ENCODE measurements at places on chromosomes 1 and 21.

- no peak for DNase-seq
These were observed 22.4 kb downstream of the NOS1AP start for GRCh38 chr1:162091681-162092524.

GRCh38 chr21:34881839-34882371 is 167.2 kb downstream of the RUNX1 start:
- DNase-seq = peak; percentile 95

- DNase-seq = no peak
These were observed 33.2 kb downstream of the ATP5PF start for GRCh38 chr21:25701529-25701928.

DNA sequence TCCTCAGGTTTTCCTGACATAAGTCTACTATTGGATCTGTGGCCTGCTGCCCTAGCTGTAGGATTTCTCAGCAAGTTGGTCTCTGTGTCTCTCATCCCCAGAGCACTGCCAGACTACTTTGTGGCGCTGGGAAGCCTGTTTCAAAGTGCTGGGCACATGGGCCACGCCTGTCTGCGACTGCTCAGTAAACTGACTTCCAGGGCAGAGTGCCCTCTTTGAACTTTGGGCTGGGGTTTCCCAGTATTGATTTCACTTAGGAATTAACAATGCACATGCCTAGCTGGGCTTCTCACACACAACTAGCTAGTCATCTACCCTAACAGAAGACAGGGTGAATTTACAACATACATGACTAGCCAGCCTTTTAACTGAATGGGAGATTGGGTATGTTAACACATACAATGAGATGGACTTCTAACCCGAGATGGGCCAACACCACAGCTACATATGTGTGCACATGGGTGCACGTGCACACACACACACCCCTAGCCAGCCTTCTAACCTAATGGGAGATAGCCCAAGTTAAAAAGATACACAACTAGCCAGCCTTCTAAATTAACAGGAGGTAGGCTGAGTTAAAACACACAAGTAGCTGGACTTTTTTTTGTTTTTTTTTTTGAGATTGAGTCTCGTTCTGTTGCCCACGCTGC is 6.9 kb upstream of the TRIM17 start:
- DNase-seq = no peak

DNA sequence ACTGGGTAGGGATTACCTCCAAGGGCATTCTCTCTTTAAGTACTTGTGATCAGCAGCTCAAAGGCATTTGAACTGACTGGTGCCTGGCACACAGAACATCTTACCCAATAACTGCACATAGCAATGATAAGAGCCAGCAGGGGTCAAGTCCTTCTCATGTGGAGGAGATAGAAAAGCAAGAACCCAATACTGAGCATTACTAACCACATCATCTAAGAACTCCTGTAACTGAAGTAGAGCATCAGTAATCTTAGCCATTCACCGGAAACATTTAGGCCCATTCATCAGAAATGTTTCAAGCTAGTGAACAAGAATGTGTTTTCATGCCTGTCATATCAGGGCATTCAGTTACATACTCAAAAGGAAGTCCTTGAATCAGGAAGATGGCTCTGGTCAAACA is 33.6 kb upstream of the THEM4 start:
- no peak for DNase-seq

DNA sequence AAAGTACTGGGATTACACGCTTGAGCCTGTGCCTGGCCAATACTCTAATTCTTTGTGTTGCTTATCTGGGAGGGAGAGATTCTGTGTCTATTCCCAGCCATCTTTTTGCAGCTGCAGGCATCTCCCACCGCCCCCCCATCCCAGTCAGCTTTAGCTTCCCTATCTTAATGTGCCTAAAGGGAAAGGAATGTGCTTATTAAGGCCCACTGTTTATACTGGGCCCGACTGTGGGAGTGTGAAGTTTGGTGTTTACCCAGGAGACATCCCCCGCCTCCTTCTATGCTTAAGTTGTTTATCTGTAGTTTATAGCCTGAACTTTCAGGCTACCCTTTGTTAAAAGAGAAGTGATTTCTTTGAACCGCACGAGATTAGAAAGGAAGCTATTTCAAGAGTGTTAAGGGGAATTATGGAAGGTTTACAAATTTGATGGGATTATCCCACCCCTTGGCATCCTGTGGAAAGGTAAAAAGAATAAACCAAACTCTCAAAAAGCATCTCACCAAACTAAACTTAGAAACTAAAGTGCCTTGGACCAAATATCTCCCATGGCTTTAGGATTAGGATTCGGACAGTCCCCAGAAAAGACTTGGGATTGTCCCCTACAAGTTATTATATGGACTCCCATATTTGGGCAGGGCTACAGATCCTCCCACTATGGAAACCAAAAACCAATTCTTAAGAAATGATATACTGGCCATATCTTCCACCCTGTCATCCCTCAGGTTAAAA is 25.5 kb upstream of the ZNF496 start:
- DNase-seq = peak; percentile 71

DNA sequence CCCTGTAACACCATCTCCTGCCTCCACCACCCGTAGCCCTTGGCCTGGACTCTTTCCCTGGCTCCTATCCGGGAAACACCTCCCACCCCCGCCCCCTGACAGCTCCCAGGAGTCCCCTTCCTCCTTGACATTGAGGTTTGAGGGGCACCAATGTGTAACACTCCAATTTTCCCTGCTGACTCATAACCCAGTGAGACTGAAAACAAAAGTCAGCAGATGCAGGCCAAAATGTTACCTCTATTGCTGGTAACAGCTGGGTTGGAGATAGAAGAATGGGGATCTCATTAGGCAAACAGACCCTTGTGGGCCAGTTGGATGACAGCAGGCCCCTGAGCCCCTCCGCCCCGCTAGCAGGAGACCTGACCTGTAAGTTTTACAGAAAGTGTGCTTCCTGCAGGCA is 237.2 kb downstream of the KAZN start:
- DNase-seq = no peak

DNA sequence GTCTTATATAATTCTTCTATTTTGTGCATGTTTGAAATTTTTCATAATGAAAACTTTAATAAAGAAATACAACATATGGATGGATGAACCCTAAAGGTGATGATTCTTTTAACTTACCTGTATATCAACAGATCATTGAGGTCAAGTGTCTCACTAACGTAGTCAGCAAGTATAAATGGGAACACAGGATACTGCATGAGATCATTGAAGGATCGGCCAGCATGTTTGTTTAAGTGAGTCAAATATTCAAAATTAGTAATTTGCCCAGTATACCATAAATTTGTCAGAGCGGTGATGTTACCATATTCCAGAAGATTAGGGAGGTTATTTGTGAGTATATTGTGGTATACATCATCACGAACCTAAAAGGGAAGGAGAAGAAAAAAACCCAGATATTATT is 71.0 kb upstream of the GNG4 start:
- peak; percentile 69 for DNase-seq

DNA sequence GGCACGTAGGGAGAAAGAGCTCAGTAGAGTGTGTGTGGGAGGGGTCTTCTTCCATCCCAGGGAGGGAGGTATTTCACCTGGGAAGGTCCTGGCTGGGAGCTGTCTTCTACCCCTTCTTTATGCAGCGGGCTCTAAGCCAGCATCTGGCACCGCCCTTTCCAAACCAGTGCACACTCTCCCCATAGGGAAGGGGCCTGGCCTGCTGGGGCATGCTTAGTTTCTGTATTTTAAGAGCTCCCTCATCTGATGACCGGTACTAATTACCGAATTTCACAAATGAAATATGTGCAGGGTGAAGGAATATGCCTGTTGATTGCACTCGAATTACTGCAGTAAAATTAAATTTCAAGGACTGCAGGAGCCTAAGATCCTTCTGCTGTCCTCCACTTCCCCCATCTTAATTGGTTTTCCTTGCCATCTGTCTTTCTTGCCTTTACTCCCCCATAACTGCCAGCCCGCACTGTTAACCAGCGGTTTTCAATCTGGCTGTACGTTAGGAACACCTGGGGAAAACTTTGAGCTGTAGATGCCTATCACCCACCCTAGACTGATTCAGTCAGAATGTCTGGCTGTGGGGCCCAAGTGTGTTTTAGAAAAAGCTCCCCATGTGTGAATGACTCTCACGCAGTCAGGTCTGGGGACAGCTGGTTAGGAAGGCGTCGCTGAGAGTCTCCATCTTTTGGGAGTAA is 20.1 kb downstream of the GALNT2 start:
- DNase-seq = no peak

DNA sequence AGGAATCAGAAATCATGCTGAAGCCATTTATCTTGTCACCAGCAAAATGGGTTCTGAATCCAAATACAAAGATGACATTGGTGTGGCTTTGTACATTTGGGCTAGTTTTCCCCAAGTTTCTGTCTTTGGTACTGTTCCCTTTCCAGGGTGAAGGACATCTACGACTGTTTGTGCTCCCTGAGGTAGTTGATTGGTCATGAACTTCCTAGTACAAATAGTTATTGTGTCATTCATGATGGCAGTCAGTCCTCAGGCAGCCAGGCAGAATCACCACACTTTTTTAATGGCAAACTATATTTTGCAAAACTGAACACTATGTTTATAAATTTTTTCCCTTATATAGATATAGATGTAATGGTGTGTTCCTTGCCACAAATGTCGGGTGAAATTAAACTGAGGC is 46.0 kb downstream of the CEP350 start:
- no peak for DNase-seq

- DNase-seq = no peak
These were observed 3.6 kb downstream of the ERG start for GRCh38 chr21:38494703-38495102.

DNA sequence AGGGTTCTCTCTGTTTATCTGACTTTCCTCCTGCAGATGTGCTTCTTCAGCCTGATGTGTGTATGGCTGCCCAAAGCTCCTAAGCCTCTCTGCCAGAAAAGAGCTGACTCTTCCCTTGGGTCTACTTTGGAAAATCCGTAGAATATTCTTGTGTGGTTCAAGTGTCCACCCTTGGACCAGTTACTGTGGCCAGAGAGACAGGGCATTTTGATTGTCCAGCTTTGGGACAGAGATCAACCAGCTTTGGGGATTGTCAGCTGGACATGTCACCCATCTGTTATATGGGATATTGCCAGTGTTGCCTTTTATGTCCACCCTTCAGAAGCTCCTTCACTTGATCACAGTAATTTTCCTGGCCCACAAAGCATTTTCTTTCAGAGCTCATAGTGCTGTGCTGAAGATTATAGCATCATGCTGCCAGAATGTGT is 126.2 kb upstream of the L1TD1 start:
- DNase-seq = no peak

DNA sequence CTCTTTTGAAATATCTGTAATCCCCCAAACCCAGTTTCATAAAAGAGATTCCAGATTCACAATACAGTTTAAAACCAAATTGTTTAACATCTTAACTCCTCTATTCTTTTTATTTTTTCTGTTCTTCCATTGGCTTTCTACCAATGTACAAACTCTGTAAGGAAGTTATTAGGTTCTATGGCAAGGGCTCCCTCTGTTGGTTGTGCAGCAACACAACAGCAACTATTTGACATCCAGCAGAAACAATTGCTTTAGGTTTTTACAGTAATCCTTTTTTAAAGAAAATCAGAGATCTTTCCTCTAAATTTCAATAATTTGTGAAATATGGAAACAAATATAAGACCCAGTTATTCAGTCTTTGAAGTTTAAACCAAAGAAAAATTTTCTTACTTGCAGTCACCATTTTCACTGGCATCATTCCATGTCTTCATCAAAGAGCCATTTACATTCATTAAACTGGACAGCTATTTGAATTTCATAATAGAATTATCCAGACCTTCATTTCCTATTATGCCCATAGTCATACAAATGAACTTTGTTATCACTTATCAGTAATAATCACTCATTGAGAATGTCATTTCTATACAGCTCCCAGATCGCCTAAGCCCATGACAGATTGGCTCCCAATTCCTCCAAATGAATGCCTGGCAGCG is 46.5 kb upstream of the RNF11 start:
- DNase-seq = peak; percentile 68

GRCh38 chr1:213049232-213049631 is 1.8 kb upstream of the RPS6KC1 start:
- DNase-seq = no peak

GRCh38 chr1:9784508-9785133 is 39.1 kb downstream of the CLSTN1 start:
- DNase-seq = peak; percentile 43

DNA sequence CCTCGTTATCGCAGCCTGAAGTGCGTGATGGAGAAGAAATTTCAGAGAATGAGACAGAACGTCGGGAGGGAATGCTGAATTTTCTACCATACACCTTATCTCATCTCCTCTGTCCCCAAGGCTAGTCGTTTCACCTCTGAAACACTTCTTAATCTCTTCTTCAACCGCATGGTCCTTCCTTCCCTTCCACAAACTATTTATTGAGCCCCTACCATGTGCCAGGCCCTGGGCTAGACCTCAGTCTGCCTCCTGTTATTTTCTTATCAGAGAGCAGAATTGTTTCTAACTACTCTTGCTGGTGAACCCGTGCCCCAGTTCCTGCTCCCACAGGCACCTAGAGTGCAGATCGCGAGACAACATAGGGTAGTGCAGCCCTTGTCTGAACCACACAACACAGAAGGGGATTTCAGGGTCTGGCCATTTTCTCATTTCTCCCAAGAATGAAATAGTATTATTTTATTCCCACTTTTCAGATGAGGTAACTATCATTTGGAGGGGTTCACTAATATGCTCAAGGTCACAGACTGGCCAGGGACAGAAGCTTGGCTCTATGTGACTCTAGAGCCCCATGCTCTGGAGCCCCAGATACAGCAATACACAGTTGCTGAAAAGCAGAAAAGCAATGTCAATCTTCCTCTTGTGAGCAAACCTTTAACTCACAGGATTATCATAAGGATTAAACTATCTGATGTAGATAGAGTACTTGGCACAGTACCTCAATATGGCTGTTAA is 598 bp upstream of the ADIPOR1 start:
- no peak for DNase-seq

DNA sequence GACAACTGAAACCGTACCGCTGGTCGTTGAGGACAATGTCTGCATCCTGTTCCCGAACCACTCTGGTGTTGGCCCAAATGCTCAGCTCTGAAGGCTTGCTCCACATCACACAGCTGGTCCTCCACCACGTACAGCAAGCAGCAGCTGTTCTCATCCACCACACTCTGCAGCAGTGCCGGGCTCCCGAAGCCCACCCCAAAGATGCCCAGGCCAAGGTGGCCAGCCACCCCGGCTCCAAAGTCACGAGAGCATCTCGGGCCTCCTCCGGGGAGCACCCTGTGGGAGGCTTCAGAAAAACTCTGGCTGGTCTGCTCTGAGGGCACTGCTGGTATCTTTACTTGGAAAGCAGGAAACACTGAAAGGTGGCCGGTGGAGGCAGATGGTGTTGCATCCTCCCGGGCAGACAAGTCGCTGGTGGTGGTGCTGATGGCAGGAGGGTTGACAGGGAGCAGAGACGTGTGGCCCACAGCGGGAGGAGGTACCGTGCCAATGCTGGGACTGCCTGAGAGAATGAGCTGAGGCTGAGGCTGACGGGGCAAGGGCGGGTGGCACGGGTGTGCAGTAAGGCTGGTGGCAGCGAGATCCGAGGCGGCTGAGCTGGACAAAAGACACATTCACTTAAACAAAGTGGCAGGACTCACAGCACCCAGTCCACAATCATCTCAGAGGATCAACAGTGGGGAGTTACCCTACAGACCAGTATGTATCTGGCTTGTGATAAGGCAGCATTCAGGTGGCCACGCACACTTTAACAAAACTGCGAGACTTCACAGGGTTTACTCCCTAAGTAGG is 6.5 kb upstream of the CCDC27 start:
- DNase-seq = no peak

Measured in fibroblast of skin of back (primary cell).